Stimulated activated CD4-positive, alpha-beta T cell treated with anti-CD3 and anti-CD28 coated beads, TNF-alpha, amount 100 ng/mL, for 24 hours (primary cell): ENCODE measurements at places on chromosomes 6 and 20.

- no peak for DNase-seq
Observed at GRCh38 chr6:31718265-31718664, 3.1 kb downstream of the LY6G6D start.

DNA sequence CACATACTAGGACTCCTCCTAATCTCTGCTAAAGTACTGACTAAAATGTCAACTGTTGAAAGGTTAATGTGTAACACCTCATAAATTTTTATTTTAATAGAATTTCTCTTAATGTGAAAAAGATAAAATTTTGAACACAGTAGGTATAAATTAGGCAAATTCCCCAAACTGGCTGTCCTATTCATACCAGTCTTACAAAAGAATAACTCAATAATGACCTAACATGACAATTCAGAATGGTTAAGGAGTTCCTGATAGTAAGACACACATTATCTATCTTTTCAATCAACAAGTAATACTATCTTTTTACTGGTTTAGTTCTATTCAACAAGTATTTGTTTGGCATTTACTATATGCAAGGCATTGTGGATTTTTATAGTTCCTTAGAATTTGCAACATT is 141.1 kb downstream of the EPHA7 start:
- DNase-seq = no peak

GRCh38 chr6:82380566-82381185 is 17.1 kb downstream of the TPBG start:
- no peak for DNase-seq

DNA sequence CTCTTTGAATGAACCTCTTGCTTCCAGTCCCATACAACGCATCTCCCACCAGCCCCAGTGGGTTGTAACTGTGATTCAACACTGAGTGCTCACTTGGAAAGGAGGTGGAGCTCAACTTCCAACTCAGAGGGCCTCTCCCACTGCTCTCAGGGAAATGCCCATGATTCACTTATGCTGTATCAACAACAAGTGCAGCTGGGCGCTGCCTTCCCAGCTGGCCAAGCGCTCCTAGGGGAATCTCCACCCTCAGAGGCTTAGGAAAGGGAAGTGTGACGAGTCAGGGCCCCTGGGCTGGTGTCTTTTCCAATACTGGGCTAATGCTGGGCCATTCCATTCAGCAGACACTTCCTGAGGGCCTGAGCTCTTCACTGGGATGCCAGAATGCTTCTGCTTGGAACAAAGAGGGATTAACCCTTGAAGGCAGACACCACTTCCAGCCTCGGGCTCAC is 8.1 kb upstream of the OCSTAMP start:
- peak; percentile 43 for DNase-seq

GRCh38 chr6:70901324-70901723 is 55.5 kb downstream of the B3GAT2 start:
- no peak for DNase-seq

- no peak for DNase-seq
Observed at GRCh38 chr20:60228255-60228654, 270.0 kb downstream of the CDH26 start.

- DNase-seq = no peak
Observed at GRCh38 chr6:32854376-32855178, 585 bp downstream of the PSMB9 start.

GRCh38 chr20:46588532-46589511 is 38.4 kb upstream of the OCSTAMP start:
- DNase-seq = no peak

DNA sequence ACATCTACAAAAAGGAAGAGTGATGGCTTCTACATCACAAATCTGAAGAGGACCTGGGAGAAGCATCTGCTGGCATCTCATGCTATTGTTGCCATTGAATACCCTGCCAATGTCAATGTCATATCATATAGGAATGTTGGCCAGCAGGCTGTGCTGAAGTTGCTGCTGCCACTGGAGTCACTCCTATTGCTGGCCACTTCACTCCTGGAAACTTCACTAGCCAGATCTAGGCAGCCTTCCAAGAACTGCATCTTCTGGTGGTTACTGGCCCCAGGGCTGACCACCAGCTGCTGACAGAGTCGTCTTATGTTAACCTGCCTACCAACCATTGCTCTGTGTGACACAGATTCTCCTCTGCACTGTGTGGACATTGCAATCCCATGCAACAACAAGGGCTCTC is 111.8 kb downstream of the PERP start:
- DNase-seq = no peak

DNA sequence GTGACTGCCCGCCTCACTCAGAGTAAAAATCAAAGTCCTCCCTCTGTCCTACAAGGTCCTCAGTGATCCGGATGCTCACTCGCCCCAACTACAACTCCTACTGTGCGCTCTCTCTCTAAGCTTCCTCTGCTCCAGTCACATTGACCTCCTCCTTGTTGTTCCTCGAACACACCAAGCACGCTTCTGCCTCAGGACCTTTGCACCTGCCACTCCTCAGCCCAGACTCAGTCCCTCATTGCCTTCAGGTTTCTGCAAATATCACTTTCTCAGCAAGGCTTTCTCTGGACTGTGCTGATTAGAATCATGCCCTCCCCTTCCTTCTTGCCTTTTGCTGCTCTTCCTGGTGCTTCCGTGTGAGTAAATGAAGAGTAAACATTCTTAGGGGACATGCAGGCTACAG is 41.6 kb downstream of the SULF2 start:
- DNase-seq = no peak

DNA sequence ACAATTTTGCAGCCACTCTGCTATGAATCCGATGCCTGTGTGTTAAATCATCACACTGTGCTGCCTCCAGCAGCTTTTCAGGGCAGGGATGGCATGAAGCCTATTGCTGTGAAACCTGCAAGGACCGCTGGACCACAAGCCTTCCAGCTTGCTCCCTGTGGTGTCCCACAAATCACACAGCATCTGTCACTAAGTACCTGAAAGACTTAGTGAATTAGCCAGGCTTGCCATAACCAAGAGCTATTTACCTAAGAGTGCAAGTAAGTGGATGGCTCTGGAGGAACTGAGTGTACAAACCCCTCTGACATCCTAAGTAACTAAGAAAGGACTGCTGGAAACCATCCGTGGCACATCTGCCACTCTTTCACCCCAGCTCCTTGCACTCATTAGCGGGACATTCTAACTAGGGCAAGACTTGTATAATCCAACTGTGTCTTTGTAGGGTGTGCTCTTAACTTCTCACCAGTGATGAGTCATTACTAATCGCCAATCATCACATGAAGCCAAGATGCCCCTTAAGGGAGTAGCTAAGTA is 34.7 kb downstream of the FOXQ1 start:
- DNase-seq = no peak

DNA sequence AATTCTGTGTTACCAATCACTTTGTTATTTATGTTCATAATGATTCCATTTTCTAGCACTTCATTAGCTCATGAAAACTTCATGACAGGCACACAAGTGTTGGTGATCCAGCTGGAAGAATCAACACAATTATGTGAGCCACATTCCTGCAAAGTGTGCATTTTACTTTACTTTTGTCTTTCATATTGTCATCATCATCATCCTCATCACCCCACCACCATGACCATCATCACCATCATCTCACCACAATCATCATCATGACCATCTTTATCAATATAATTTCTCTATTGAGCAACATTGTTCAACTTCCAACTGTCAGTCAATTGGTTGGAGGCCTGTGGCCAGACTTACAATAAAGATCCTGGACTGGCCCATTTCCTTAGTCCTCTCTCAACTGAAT is 159.4 kb upstream of the PRSS16 start:
- DNase-seq = no peak

DNA sequence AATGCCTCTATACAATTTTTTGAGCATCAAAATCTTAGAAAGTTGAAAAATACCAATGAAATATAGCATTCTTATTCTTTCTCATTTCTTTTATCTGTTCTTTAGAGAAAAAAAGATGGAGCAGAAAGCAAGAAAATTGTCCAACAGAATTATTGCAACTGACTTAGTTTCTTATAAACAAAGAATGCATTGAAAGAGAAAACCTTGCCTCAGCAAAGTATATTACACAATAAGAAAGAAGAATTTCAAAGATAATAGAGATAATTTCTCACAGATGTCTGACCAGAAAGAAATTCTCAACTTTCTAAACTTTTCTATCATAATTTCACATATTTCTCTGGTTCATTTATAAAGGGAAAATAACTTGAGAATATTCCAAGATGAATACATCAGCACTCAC is 47.0 kb upstream of the PRND start:
- no peak for DNase-seq

- no peak for DNase-seq
Observed at GRCh38 chr6:79193971-79194370, 40.5 kb downstream of the HMGN3 start.

- no peak for DNase-seq
Observed at GRCh38 chr20:25271486-25272222, 23.8 kb downstream of the PYGB start.

- no peak for DNase-seq
Observed at GRCh38 chr20:53943522-53944291, 126.7 kb downstream of the BCAS1 start.

DNA sequence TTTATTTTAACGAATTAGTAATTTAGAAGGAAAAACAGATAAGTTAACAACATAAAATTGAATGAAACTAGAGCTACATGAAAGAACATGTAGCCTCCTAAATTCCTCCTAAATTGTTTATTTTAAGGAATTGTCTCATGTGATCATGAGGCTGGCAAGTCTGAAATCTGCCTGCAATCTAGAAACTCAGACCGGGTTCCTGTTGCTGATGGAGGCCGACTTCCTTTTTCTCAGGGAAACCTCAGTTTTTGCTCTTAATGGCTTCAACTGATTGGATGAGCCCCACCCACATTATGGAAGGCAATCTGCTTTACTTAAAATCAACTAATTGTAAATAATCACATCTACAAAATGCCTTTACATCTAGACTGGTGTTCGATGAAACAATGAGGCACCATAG is 267.6 kb upstream of the PRND start:
- no peak for DNase-seq

DNA sequence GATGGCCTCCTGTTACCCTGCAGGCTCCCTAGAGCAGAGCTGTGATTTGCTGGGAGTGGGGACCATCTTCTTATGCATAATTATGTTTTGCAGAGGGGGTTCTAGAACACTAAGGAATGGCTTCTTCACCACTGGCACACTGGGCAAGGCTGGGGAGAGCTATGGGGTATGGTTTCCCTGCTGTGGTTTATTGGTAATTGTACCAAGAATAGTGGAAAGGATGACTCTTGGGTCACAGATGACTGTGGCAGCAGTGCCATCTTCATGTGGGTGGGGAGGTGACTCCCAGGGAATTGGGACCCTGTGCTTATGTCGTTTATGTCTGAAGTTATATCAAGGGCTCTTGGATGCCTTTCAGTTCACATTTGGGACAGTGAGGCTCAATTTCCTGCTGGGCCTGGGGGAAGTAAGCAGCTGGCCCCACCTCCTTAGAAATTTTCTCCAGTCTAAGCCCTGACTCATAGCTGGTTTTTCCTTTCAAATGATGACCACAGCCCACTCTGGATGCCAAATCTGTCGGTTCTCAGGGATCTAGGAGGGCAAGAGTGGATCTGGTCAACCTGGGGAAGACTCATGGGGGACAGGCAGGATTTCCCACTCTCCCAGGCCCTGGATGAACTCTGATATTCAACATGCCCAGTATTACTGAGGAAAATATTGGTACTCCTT is 230.8 kb downstream of the LRFN2 start:
- DNase-seq = no peak

DNA sequence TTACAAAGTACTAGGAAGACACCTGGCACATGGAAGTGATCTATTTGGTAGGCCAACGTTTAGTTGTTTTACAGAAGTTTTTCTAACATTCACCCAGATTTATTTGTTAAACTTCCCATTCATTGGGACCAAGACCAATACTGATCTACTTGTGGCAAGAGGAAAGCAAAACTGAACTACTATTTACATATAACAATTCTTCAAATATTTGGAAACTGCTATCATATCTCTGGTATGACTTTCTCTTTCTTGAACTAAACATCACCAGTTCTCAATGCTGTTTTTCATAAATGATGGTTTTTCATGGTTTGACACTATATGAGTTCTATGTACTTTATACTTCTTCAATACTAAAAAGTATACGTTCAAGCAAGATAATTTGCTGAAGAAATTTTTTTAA is 189.2 kb downstream of the ASCC3 start:
- no peak for DNase-seq

GRCh38 chr20:32674362-32674789 is 635 bp upstream of the C20orf203 start:
- peak; percentile 66 for DNase-seq

DNA sequence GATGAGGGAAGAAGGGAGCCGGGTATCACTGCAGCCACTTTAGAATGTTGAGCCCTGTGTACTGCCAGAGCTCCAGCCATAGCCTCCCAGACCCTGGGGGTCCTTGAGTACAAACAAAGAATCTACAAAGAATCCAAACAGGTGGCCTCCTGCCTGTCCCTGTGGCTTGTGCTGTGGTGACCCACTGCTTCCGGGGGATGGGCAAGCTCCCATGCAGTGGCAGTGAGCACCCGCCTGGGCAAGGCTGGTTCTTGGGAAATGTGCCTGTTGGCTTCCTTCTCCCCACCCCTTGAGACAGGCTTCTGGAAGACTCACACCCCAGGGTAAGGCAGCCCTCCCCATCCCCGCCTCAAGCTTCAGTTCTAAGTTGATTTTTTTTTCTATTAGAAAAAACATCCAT is 13.9 kb downstream of the SIRPA start:
- DNase-seq = no peak

GRCh38 chr20:23451956-23452487 is 654 bp downstream of the CST11 start:
- DNase-seq = no peak
